ENCODE measurements at places on chromosomes 5 and 9.
A peak's percentile ranks its signal among the peaks of the same experiment; 100 is the strongest.

- DNase-seq: no peak
These were observed 165.8 kb downstream of the MELK start for GRCh38 chr9:36738318-36738976.

- DNase-seq: no peak
These were observed 23.3 kb downstream of the SPRY4 start for GRCh38 chr5:142301540-142301939.

GRCh38 chr5:82265047-82265446, 13.1 kb downstream of the RPS23 start:
- DNase-seq: no peak

DNA sequence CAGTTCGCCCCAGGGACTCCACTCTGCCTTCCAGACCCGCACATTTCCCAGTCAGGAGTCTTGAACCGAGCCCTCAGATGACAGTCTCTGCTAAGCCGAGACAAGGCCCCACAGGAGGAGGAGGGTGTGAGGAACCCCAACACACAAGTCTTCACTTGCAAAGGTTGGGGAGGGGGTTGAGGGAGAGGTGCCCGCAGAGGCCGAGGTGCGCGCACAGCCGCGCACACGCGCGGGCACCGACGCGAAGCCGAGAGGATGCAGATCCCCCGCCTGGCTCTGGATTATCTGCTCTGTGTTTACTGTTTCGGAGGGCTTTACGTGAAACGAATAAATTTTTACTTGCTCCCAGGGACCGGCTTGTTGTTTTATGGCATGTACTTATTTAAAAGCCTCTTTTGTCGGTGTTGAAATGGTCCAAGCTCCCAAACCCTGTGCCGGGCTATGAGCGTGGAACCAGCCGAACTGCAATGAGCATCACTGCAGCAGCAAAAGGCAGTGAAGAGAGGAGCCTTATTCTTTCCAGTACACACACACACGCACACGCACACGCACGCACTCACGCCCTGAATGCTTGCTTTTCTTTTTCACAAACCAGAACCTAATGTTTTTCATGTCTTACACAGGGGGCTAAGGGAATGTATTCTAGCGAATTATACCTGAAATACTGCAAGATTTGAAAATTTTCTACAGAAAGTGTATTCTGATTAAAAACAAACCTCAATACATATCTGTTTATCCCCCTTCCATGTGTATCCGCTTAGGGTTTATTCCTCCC, 297.7 kb downstream of the PARP8 start:
- DNase-seq: no peak

GRCh38 chr9:109903515-109904138, 123.6 kb downstream of the PALM2AKAP2 start:
- DNase-seq: no peak

- peak; percentile 60 for DNase-seq
These were observed 1.4 kb downstream of the MZB1 start for GRCh38 chr5:139388198-139388821.

DNA sequence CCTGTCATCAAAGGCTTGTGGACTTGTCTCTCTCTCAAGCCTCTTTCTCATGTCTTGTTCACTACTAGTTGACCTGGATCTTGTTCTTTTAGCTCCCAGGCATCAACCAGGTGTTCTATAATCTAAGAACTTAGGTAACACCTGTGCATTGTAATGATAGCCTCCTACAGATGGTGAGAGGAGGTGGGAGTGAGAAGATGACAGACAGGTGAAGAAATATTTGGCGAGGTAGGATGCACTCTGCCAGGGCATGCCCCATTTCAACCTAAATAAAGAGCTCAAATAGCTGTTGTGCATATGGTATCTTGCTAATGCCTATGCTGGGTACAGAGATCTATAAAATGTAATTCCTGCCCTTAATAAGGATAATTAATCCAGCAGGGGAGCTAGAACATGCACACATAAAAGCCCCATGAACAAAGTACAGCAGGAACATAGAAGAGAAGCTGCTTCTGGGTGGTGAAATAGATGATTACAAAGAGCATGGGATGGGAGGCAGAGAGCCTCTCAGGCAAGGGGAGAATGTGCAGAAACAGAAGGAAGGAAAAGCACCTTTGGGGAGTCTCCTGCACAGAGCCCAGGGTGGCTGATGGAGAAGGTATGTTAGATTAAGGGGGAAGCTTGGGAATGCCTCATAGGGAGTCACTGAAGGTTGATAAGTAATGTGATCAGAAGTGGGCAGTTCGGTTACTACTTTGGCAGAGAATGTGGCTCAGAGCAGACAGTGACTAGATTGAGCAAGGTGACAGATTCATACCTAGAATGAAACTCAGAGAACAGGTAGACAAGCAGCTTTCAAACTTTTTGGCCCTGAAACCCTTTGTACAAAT, 28.0 kb upstream of the PLIN2 start:
- DNase-seq: no peak

GRCh38 chr5:144438237-144438636, 267.6 kb downstream of the KCTD16 start:
- DNase-seq: no peak

GRCh38 chr5:176379881-176380280, 8.5 kb downstream of the NOP16 start:
- no peak for DNase-seq

DNA sequence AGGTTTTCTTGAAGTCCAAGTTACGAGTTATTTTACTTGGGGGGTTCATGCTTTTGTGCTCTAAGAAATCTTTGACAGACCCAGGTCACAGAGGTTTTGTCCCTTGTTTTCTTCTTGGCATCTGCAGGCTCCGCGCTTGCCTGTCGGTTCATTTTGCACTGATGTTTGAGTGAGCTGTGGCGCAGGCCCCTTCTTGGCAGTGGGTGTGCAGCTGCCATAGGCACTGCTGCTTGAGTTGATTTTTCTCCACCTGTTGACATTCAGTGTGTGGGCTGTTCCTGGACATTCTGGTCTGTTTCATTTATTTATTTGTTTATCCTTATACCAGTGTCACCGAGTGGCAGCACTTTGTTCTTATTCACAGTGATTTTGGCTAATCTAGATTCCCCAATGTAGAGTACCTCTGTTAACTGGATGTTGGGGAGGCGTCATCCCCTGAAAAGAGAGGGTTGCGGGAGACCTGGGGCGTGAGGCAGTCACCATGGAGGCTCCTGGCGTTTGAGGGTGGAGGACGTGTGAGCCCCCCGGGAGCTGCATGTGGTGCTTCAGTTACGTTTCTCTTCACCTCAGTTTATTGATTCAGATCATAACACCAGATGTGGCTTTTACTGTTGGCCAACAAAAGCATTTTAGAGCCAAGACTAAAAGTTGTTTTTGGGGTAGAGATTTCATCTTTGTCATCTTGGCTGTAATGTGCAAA, 121.4 kb upstream of the CACNA1B start:
- no peak for DNase-seq

- DNase-seq: no peak
These were observed 28.0 kb upstream of the HTR4 start for GRCh38 chr5:148682058-148683026.

DNA sequence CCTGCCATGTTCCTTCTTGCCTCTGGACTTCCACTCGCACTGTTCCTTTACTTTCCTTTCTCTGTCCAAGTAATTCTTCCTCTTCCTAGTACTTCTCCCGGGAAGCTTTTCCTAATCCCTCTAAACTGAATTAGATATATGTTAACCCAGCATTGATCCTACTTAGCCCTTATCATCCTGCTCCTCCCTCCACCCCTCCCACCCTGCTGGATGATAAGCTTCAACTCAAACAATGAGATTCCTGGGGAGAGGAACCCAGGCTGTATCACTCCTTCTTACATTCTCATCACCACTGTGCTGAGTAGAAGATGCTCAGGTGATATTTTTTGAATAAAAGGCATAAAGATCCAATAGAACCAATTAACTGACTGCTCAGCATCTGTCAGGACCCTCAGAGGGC, 45.7 kb downstream of the CDK5RAP2 start:
- no peak for DNase-seq

- DNase-seq: no peak
These were observed 237.7 kb downstream of the MLLT3 start for GRCh38 chr9:20384642-20385041.

DNA sequence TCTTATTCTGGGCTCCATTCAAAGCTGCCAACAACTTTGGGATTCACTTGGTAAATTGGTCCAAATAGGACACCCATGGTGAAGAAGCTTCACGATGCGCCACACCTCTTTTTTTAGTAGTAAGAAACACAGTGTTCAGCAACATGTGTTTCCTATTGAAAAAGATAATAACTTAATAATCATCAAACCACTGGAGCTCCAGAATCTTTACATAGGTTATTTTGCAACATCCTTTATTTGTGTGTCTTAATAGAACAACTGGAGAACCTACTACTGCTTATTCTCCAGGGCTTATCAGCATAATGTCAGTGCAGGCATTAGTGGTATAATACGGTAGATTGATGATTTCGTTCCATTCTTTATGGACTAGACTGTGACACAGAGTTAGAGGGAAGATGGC, 63.3 kb upstream of the DAPK1 start:
- DNase-seq: no peak

GRCh38 chr9:116493183-116493860, 193.8 kb upstream of the TRIM32 start:
- DNase-seq: no peak

GRCh38 chr9:36169708-36170107, 520 bp downstream of the CCIN start:
- DNase-seq: no peak

- no peak for DNase-seq
These were observed 12.4 kb downstream of the KCNV2 start for GRCh38 chr9:2729721-2730120.

DNA sequence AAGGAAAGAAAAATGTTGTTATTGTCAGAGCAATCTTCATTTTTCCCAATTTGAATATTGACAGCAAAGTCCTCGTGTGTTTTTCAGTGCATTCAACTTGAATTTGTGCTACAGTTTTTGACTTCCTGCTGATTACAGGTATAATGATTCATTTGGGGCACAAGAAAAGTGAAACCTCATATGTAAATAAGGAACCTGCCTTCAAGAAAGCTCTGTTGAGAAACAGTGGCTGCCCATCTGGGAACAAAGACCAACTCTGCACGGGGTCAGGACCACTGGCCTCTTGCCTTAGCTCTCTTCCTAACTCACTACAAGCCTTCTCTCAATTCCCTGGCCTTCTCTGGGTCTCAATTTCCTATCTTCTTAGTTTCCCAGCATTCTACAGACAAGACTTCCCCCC, 21.0 kb downstream of the TIMD4 start:
- DNase-seq: no peak

- no peak for DNase-seq
These were observed 24.4 kb downstream of the WDR36 start for GRCh38 chr5:111116550-111116949.

- DNase-seq: no peak
These were observed 188.7 kb downstream of the EBF1 start for GRCh38 chr5:158910782-158911692.

DNA sequence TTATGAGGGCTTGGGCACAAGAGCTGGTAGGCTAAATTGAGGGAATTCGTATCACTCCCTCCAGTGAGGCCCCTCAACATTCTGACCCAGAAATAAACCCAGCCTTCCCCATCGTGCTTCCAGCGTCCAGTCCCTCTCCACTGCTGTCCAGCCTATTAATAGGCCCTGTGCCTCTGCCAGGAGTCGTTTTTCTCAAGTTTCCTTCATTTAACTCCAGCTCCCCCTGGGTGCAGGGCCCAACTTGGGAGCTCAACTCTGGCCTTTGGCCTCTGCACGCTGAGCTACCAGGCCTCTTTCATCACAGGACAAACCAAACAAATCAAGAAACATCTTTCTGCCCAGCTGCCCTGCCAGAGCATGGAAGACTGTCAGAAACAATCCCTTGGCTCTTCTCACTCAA, 10.0 kb downstream of the HBEGF start:
- DNase-seq: no peak

- DNase-seq: no peak
These were observed 83.8 kb upstream of the STC2 start for GRCh38 chr5:173411791-173412555.

Measured in chondrocyte (in vitro differentiated cells).